ENCODE measurements at places on chromosomes 2 and 18.
A peak's percentile ranks its signal among the peaks of the same experiment; 100 is the strongest.

DNA sequence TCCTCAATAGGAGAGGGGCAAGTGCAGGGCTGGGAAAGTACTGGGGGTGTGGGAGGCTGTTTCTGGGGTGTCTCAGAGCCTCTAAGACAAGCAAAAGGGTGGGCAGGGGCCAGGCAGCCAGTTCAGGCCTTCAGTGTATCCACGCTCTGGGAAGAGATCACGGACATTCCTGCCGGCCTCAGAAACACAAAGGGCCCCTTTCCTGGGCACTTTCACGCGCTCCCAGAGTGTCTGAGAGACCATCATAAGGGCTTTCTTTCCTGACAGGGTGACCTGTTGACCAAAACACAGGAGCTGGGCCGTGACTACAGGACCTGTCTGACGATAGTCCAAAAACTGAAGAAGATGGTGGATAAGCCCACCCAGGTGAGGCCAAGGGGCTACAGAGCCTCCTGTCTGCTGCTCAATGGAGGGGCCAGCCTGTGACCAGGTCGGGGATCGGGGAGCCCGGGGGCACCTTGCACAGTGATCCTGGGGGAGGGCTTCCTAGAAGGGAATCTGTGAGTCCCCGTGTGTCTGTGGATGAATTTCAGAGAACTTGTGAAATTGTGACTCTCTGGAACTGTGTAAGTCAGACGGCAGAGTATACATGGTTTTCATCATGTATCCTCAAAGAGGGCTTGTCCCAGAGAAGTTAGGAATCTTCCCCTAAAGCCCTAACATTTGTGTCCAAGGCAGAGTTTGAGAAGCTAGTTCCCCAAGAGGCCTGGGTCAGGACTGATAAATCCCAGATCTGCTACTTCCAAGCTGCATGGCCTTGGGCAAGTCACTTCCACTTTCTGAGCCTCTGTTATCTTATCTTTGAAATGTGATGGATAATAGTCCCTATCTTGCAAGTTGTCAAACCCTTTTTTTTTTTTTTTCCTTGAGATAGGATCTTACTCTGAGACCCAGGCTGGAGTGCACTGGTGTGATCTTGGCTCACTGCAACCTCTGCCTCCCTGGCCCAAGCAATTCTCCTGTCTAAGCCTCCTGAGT lies 1.8 kb downstream of the GNLY start:
- DNase-seq, result no peak

- no peak for DNase-seq
Observed at GRCh38 chr2:134949981-134950708, 31.5 kb downstream of the CCNT2 start.

DNA sequence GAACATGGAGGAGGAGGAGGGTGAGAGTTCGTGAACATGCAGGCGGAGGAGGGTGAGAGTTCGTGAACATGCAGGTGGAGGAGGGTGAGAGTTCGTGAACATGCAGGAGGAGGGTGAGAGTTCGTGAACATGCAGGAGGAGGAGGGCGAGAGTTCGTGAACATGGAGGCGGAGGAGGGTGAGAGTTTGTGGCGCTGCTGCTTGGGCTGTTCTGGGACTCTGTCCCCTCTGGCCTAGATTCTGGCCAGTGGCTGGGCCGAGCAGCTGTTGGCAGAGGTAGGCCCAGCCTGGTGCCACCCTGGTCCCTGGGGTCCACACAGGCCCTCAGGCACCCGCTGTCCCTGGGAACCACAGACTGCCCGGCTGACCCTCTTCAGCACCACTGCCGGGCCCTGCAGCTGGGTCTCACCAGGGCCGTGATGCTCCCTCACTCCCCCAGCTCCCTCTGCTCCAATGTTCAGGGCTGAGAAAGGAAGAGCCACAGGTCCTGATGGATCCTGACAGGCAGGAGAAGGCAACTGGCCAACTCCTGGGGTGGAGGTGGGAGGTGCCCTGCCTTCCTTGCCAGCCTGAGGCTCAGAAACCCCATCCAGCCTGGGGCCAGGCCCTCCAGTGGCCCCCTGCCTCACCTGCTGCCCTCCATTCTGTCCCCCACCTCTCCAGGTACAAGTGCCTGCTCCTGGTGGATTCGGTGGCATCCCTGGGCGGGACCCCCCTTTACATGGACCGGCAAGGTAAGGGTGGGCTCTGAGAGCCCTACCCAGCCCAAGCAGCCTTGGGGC lies 3.9 kb downstream of the AGXT start:
- no peak for DNase-seq

GRCh38 chr2:226647621-226648518 lies 151.8 kb downstream of the IRS1 start:
- peak; percentile 75 for DNase-seq

DNA sequence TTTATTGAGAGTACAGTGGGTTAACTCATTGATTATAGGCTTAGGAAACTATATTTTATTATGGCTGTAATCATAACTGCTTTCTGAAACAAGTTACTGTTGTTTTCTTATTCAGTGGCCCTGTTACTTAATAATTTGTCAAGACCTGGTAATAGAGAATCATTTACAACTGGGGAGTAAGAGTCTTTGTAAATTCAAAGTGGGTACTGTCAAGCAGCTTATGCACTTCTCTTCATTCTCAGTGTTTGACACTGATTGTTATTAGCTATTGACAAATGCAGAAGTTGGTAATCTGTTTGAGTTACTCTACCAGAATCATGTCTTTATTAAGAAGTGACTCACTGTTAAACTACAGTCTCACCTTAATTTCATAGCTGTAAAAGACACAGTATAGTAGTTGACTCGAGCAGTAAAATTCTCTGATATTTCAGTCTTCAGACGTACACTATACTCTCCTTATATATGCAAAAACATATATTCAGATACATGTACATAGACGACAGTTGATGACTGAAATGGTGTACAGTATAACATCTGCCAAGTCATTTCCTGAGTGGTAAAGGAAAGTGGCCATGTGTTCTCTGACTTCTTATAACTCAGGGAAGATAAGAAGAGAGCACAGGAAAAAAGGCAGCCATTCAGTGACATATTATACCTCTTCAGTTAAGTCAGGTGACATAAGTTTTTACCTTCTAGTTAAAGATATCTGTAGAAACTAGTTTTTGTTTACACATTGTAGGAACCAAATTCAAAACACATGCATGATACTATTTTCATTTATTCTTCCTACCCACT lies 36.0 kb upstream of the TTC27 start:
- peak; percentile 20 for DNase-seq

- DNase-seq, result no peak
Observed at GRCh38 chr2:36477315-36477714, 120.7 kb downstream of the FEZ2 start.

DNA sequence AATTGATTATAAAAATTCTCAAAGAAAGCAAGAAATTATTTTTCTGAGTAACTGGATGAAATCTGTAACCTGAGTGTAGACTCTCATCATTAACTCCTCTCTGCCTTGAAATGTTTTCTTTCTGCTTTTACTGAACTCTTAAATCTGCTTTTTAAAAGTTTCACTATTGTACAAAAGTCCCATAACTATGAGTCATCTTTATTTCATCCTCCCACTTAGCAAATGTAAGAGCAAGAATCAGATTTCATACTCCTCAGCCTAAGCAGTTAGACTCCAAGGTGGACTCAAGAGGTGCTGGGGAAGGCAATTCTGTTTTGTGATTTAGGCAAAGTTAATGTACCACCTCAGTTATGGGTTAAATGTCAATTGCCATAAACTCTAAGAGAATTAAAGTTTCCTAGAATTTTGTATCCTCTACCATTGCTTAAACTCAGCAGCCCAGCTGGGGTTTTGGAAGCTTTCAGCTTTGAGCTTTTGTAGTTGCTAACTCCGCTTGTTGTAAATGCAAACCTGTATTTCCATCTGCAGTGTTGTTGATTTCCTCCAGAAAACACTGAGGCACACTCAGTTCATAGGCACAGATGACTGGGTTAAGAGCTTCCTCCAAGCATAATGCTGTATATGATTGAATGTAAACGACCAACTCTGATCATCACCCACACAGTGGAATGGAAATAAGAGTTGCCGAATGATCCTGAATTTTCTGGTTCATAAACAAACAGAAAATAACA lies 268.8 kb downstream of the ARHGAP15 start:
- DNase-seq, result peak; percentile 44

DNA sequence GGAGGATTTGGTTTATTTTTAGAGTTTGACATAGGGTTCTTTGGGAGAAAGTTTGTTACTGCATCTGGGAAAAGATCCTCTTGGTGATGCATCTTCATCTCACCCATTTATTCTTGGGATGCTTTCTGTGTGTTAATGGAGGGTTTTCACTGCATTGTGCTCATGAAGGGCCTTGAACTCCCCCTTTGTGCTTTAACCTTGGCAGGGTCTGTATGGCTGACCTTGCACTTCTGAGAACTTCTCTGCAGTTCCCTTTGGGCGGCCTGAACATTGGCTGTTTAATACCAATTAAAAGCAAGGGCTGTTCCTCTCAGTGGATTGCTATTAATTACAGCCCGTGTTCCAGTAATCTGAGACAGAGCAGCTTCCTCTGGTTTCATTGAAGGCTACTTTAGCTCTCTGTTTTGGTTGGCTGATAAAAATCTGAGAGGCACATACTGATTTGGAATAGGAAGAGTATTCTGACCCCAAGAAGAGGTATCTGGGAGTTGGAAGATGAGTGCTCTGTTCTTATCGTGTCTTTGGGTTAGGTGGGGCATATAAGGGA lies 37.5 kb downstream of the FMNL2 start:
- no peak for DNase-seq

GRCh38 chr18:28357766-28358401 lies 181.0 kb upstream of the CDH2 start:
- no peak for DNase-seq

GRCh38 chr18:13221869-13222855 lies 3.6 kb downstream of the LDLRAD4 start:
- DNase-seq, result no peak

Data from renal cortical epithelial cell (primary cell).